ENCODE measurements at places on chromosomes 4 and X.

- no peak for DNase-seq
These were observed 3.7 kb downstream of the RS1 start for GRCh38 chrX:18668071-18668835.

DNA sequence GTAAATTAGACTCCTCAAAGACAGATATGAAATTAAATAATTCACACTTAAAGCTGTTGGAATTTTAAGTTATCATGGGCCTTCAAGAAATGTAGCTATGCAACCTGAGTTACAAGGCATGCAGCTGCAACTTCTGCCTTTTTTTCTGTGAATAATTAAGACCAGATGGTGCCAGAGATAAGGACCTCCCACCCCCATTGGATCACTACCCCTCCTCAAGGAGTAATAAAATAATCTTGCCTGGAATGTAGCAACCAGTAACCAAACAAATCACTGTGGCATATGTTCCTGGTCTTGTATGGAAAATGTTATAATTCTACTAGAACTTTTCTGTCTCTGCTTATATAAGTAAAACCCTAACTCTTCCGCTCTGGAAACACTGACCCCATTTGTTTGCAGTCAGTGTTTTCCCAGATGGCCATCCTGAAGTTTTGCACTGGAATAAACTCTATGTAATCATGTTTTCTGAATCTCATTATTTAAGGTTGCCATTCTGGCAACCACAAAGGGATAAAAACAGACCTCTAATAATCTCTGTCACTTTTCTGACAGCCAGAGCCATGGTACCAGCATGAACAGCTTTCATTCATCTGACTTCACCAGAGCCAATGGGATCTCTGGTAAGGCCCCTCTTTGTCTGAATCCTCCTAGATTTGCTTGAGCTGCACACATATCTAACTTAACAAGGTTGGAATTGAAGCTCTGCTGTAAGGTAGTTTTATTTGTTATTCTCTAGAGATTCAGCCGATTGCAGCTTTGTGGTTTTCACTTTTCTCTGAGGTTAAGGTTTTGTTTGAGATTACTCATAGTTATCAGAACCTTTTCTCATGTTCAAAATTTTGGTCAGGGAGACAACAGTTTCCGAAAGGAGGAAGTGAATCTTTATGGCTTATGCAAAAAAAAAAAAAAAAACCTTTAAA is 274.6 kb downstream of the NAF1 start:
- DNase-seq, result no peak

- DNase-seq, result no peak
These were observed 55.7 kb downstream of the PPP2R2C start for GRCh38 chr4:6416518-6417286.

- DNase-seq, result no peak
These were observed 130.8 kb upstream of the NPY2R start for GRCh38 chr4:155077452-155078229.

DNA sequence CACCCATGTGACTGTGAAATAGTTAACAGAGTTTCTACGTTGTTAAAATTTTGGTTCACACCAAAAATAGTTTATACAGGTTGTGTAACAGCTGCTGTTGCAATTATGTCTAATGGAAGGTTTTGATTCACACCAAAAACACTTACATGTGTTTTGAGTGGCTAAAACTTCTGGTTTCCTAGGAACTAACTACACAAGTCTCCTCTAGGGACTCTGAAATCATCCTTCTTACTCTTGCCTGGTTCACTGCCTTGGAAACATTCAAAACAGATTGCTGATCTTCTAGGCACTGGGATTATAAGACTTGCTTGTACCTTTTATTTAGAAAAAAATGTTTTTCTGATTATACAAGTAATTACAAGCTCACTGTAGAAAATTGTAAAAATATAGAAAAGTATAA is 14.9 kb upstream of the MORC4 start:
- no peak for DNase-seq

DNA sequence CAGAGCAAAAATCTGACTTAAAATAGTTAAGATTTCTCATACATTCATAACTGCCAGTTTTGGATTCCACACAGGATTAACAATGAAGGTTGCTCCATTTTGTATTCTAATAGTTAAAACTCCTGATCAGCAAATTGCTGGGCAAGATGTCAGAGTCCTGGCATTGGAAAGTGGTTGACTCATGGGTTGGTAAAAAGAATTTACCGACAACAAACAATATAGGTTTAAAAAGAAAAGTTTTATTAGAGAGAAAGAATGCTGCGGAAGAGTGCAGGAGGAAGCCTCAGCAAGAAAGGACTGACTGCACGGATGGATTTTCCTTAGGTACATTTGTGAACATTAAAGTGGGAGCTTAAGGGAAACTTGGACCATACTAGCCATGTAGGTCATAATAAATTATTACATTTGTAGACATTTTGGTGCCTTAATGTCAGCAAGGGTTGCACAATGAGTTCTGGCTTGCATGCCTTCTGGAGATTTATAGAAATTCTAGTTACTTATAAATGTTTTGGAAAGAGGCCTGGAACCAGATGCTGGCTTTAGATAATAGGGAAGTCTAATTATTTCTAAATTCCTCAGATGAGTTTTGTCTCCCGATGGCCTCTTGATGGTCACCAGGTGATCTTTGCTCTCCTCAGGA is 25.4 kb upstream of the IL2 start:
- no peak for DNase-seq

DNA sequence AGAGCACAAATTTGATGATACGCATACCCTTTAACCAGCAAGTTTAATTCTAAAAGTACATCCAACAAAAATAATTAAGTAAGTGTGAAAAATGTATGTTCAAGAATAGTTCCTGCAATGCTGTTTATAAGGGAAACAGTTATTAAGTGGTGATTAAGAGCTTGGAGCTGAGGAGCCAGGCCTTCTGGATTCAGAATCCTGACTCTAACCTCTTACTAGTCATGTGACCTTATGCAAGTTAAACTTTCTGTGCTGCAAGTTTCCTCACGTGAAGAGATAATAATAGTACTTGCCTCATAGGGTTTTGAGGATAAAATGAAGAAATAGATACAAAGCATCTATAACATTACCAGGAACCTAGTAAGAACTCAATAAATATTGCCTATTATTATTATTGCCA is 77.7 kb downstream of the FAM13A start:
- DNase-seq, result no peak

DNA sequence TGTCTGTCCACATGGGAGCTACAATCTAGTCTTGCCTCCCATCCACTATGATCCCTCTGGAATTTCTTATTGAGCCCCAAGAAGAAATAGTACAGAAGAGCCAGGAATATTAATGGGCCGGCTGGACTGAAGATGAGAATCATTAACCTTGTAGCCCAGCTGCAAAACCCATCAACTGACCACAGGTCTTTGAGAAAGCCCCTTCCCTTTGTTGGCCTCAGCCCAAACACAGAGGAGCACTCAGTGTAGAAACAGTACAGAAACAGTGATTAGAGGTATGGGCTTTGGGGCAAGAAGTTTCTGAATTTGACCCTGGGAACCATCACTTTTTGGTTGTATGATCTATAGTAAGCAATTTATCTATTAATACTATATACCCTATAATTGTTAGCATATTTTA is 76.8 kb upstream of the RAB40AL start:
- DNase-seq, result no peak

GRCh38 chr4:2797545-2798305 is 4.8 kb downstream of the SH3BP2 start:
- DNase-seq, result no peak

Data from stimulated activated CD8-positive, alpha-beta memory T cell treated with anti-CD3 and anti-CD28 coated beads, Interleukin-2, amount 100 ng/mL, for 1 hour (primary cell).